ENCODE measurements at places on chromosomes 1 and 21.

DNA sequence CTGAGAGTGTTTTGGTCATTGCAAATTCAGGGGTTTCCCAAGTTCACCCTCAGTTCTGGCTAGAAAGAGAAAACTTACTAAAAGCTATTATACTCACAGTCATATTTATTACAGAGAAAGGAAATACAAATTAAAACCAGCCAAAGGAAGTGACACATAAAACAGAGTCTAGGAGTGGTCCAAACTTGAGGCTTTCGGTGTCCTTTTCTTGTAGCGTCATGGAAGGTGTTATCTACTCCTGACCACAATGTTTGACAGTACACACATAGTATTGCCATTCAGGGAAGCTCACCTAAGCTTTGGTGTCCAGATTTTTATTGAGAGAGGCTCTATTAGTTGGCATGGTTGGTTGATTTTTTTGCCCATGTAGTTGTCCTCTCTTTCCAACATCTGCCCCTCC lies 59.0 kb downstream of the SLC35A3 start:
- DNase-seq: no peak

GRCh38 chr21:29873908-29874307 lies 65.9 kb downstream of the GRIK1 start:
- no peak for DNase-seq

DNA sequence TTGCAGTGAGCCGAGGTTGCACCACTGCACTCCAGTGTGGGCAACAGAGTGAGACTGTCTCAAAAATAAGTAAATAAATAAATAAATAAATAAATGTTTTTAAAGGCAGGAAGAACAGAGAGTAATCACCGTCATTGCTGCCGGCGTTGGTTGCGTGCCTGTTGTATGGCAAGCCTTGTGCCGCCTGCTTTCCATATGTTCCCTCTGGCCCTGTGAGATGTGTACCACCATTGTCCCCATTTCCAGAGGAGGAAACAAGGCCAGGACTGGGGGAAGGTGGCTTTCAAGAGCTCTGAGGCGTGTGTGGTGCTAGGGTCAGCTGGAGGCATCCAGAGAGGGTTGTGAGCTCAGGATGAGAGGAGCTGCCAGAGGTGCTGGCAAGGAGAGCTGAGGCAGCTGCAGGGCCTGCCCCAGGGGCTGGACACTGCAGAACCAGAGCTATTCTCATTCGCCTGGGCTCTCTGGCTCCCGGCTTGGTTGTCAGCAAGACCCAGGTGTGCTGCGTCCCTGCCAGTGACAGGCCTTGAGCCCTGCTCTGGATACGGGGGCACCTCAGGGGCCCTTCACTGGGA lies 5.2 kb upstream of the MARCKSL1 start:
- DNase-seq: peak; percentile 11

GRCh38 chr1:226584164-226584563 lies 35.6 kb downstream of the STUM start:
- no peak for DNase-seq

- no peak for DNase-seq
Observed at GRCh38 chr1:236590553-236591150, 13.7 kb downstream of the HEATR1 start.

DNA sequence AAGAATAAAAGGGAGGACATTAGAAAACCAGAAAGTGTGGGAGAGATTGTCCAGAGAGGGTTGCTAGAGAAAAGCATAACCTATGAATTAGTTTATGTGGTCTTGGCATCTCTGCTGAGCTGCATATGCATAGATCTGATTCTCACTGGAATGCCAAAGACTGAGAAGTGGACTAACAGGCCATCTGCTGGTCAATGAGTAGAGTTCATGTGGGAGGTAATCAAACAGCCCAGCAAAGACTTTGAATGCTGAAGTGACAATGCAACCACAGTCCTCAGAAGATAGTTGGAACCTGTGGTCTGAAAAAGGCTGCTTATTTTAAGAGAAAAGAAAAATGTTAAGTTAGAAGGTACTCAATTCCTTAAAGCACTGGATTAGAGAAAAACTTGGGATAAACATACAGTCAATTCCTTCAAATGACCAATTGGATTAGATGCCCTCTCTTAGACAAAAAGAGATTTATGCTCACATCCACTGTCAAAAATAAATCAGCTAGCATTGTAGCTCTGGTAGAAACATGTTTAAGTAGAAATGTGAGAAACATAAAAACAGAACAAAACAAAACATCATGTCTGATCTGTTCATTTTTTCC lies 382.8 kb downstream of the AMY1C start:
- DNase-seq: no peak

GRCh38 chr1:166013232-166013631 lies 153.6 kb downstream of the FAM78B start:
- DNase-seq: no peak

- no peak for DNase-seq
Observed at GRCh38 chr1:219125342-219125741, 48.3 kb upstream of the LYPLAL1 start.

DNA sequence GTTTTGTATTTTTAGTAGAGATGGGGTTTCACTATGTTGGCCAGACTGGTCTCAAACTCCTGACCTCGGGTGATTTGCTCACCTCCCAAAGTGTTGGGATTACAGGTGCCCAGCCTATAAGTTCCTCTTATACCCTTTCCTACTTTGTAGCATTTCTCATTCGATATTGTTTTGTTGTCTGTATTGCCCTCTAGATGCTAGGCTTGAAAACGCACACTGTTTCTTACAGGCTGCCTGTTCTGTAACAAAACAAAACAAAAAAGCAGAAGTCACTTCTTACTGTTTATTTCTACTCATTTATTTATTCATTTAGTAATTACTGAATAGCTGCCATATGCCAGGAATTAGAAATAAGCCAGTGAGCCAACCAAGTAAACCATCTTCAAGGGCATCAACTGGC lies 136.9 kb upstream of the BMP8A start:
- no peak for DNase-seq

DNA sequence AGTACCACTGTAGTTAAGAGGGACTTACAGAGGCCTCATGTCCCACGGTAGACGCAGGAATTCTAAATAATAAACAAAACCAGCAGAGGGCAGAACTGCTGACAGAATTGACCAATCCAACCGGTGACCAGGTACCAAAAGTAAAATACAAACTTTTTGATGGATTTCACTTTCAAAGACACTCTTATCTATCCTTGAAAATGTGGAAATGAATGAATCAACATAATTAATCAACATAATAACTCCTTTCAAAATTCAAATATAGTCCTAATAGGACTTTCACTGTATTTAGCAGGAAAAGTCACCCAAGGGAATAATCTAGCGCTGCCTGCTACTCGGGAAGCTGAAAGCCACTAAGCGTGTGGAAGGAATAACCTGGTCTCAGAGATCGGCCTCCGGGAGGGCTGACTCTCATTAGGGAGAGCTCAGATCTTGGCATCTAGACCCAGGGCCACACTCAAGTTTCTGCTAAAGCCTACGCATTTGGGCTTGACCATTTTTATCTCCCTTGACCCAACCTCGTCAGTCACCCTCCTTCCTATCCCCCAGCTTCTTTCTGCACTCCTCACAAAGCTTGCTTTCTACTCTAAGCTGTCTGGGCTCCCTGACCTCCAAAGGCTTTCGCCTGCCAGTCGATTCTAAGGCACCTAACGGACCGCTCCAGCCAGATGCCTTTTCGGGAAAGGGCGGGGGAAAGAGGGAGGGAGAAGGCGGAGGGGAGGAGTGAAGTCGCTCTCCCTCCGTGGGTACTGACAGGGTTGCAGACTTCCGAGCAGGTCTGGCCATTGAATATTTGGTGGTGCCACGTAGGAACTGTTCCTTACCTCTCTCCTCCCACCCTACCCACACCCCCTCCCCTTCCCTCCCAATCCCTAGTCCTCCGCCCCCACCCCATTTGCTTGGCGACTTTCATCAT lies 1.6 kb downstream of the COL11A1 start:
- DNase-seq: peak; percentile 67

- no peak for DNase-seq
Observed at GRCh38 chr1:66258404-66259105, 275.4 kb upstream of the SGIP1 start.

GRCh38 chr1:8970870-8971337 lies 25.2 kb downstream of the CA6 start:
- no peak for DNase-seq

DNA sequence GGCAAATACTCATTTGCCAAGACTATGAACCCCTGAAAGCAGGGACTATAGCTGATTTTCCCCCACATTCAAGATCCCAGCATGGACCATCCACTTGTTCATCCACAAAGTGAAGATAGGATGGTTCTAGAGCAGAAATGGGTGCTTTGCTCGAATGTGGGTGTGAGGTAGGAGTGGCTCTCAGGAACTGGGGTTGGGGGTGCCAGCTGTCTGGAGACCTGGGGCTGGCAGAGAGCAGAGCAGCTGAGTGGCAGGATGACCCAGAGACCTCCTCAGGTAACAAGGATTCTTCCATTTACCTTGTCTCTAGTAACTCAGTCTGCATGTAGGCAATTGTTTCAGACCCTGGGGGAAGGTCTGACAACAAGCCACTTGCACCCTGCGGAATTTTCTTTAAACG lies 6.0 kb downstream of the S100A9 start:
- no peak for DNase-seq

DNA sequence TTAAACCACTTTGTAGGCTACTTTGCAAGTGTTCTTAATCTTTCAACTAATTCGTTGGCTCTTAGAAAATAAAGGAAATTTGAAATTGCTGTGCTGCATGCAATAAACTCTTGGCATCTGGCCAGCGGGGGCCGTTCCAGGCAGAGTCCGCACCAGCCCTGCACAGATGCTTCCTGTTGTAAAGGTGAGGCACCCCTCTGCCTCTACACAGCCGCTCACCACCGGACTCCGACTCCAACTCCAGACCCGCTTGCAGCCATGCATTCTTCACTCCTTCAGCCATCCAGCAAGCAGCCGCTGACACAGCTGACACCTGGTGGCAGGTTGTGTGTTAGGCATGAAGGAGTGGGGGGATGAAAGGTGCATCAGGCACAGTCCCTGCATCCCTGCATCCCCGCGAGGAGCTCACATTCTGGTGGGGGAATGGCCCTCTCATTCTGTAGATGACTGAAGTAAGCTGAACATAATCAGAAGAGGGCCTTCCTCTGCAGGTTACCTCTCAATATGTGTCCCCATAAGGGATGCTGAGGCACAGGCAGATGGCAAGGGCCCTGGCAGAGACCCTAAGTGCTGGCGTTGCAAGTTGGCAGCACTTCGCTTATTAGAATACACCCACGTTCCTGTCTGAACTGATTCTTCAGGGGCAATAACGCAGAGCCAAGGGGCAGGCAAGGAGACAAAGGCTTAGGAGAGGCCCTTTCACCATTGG lies 56.8 kb downstream of the GLIS1 start:
- peak; percentile 48 for DNase-seq

DNA sequence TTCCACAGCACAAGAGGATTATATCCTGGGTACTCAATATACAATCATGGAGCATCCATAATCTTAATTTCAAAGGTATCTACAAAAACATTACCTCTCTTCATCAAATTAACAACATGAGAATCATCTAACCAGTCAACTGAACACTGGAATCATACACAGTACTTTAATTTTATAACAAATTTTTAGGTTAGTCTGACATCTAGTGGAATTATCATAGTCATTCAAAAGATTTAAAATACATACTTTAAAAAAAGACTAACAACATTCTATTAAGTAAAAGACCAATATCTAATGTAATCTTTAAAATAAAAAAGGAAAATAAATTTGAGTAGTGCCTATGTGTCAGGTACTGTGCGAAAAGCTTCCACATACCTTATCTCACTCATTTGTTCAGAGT lies 16.8 kb upstream of the SH3GLB1 start:
- no peak for DNase-seq

DNA sequence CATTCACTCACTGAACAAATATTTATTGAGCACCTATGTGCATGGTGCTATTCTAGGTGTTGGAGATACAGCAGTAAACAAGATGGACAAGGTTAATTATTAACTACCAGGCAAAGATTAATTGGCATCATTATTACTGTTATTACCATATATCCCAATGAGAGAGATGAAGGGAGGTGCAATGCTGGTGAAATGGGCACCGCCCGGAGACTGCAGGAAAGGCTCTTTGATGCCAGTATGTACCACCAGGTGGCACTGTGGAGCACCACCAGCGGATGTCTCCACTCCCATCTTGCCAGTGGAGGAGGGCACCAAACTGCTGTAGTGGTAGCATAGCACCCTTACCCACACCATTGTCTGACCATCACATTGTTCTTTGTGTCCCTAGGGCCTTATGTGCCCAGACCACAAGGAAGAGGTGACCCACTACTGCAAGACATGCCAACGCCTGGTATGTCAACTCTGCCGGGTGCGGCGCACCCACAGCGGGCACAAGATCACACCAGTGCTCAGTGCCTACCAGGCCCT lies 3.0 kb downstream of the TRIM46 start:
- DNase-seq: peak; percentile 96

- DNase-seq: no peak
Observed at GRCh38 chr1:30635391-30635975, 87.9 kb downstream of the MATN1 start.

GRCh38 chr21:26966649-26967061 lies 233 bp downstream of the ADAMTS5 start:
- DNase-seq: no peak

- DNase-seq: no peak
Observed at GRCh38 chr1:225554216-225554812, 98.6 kb downstream of the ENAH start.

DNA sequence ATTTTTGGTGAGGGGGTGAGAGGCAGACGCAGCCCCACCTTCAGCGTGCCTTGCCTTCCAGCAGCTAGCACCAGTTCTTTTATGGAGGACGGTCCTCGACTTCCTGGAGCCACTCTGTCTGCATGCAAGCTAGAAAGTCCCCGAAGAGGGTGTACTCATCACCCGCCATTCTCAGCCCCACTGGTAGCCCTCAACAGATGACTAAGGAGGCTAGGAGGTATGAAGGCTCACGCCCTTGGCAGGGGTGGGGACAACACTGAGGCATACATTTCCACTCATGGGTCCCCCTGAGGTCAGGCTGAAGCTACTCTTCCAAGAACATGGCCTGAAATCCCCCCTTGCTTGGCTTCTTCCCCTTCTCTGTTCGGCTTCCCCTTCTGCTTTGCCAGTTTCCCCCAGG lies 8.9 kb upstream of the PTPRF start:
- DNase-seq: no peak

DNA sequence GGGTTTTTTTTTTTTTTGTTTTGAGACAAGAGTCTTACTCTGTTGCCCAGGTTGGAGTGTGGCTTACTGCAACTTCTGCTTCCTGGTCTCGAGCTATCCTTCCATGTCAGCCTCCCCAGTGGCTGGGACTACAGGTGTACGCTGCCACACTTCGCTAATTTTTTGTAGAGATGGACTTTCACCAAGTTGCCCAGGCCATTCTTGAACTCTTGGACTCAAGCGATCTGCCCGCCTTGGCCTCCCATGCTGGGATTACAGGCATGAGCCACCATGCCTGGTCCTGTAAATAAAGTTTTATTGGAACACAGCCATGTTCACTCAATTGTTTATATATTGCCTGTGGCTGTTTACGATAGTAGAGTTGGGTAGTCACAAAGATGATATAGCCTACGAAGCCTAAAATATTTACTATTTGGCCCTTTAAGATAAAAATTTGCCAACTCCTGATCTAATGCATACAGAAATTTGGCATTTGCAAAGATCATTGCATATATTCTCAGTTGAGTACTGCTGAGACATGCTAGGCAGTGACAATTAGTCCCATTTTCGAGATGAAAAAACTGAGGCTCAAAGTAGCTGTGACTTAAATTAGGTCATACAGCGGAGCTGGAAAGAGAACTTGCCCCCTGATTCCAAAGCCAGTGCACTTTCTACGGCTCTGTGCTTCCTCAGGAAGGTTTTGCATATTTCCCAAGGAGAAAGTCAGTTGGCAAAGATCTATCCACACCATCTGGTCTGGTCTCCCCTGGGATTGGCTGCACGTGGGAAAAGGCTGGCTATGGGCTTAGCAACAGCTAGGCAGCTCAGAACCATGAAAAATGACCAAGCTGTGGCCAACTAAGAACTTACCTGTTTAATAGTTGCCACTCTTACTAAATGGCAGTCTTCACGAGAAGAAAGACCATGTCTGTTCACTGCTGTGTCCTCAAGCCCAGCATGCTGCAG lies 19.4 kb downstream of the MECR start:
- no peak for DNase-seq

All from stomach (tissue), 19 donors.